ENCODE measurements at places on chromosomes 2 and 18. TPM values are rescaled to one million over a fixed set of nuclear protein-coding genes. Genes with fewer than 3 reads are reported as not detected.

The AQP4 gene
- polyA plus RNA-seq = 39.9 TPM

The UGT1A4 gene
- polyA plus RNA-seq = not detected

The TOGARAM2 gene
- polyA plus RNA-seq = 6.9 TPM

The SLC9A2 gene
- 0.38 TPM for polyA plus RNA-seq

The TNFAIP6 gene
- 3.2 TPM for polyA plus RNA-seq

- no peak for DNase-seq
Observed at GRCh38 chr2:42859006-42859552, 66.7 kb upstream of the HAAO start.

DNA sequence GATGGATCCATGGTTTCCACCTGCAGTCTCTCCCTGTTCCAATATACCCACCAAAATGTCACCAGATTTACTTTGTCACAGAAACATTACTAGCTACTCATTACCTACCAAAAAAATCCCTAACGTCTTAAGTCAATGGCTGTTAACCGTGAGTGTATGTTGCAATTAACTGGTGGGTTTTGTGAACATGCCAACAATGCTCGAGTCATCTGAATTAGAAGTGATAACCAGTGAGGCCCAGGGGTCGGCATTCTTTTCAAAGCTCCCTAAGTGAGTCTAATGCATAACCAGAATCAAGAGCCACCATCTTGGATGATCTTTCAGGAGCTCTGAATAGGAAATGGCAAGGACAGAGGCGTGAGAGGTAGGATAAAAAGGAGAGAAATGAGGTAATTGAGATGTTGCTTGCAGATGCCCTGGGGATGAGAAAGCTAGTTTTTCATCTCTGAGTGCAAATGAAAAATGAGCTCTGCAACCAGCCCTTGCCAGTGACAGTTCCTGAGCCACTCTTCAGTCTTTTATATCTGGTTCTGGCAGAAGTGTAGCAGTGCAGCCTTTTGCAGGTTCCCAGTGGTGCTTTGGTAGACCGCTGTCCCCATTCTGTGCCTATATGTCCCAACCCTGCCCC, 130.0 kb upstream of the RND3 start:
- DNase-seq = no peak

GRCh38 chr2:128563348-128563687, 244.7 kb upstream of the HS6ST1 start:
- DNase-seq = peak; percentile 72

DNA sequence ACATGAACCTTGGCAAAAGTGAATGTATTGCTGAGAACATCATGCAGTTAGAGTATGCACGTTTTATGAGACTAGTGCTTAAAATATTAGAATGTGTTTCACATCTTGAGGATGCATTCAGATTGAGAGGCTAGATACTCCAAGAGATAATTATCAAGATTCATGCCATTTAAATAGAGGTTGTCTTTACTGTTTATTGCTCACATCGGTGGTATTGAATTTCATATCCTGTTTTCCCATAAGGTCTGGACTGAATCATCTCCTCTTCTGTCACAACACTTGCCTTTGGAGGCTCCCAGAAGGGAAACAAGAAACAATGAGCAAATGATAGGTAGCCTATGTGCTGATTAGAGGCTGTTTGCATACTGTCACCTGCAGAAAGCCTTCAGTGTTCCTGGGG, 83.8 kb downstream of the CLHC1 start:
- DNase-seq = no peak

DNA sequence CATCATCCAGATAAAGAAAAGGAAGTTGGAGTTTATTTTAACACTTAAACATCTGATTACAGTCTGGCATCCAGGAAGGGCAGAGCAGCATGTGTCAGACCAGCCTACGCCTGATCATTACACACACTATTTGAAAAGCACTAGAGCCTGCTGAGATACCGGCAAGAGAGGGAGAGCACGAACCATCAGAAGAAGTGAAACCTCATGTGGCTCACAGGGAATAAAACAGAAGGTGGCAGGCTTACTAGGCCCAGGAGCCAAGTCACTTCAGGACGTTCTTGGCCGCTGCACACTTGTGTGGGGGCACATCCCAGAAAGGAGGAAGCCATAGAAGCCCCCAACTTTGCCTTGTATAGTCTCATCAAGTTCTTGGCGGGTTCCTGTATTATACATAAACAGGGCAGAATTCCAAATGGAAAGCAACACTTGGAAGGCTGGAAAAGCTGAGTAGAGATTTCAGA, 105.5 kb downstream of the UGGT1 start:
- peak; percentile 53 for DNase-seq

DNA sequence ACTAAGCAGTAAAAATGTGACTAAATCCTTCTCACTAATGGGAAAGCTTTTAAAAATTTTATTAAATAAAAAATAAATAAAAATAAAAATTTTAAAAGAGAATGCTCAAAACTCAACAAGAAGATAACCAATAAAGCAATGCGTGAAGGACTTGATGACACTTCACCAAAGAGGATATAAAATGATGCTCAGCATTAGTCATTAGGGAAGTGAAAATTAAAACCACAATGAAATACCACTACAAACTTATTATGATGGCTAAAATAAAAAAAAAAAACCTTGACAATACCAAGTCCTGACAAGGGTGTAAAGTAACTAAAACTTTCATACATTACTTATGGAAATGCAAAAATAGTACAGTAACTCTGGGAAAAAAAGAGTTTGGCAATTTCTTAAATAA, 3.3 kb upstream of the WDR75 start:
- no peak for DNase-seq

DNA sequence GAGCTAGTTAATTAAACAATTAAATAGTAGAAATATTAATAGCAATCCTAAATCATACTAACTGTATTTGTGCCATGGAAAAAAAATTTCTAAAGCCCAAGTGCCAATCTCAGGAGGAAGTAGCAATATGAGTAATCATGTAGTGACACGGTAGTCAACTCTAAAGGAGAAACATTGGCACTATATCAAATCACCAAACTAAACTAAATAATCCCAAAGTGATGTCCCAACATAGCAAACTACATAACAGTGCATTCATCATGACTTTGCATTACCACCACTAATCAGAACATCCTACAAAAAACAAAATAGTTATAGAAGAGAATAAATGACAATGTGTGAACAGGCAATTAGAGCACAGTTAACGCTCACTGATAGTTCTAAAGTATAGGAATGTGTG, 195.1 kb downstream of the EXOC6B start:
- no peak for DNase-seq

- no peak for DNase-seq
Observed at GRCh38 chr2:201797175-201797840, 9.0 kb upstream of the CDK15 start.

GRCh38 chr2:65357959-65358294, 74.5 kb downstream of the SPRED2 start:
- DNase-seq = no peak

DNA sequence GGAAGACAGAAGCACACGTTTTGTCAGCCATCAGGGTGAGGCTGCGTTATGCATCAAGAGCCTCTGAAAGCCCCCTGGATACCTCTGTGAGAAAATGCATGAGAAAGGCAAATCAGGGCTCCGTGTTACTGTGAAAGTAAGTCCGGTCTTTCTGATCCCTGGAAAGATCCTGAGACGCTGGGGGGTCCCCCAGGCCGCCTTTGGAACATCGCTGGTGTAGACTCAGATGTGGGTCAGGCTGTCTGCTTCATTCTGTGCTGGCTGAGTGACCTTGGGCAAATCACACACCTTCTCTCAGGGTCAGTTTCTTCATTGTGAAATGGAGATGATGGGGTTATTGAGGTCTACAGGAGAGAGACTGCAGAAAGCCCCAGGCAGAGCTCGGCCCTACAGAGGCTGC, 42.0 kb upstream of the HS6ST1 start:
- no peak for DNase-seq

DNA sequence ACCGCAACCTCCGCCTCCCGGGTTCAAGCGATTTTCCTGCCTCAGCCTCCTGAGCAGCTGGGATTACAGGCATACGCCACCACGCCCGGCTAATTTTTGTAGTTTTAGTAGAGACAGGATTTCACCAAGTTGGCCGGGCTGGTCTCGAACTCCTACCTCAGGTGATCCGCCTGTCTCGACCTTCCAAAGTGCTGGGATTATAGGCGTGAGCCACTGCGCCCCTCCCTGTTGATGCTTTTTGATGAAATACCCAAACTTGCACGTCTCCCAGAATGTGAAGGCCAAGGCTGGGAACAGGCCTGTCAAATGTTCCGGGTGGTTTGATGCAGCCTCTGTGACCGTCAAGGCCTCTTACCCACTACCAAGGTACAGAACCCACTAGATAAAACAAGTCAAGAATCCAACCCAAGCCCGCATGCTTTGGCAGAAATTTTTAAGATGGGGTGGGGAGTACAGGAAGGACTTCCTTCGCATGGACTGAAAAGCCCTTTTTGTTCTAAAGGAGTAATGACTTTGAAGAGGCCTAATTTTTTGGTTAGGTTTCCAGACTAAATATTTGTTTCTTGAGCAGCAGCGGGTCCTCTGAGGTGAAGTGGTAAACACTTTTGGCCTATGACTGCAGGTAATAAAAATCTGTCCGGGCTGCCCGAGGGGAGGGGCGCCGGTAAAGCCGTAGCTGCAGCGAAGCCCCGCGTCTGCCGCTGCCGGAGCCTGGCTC, 3.7 kb upstream of the EVX2 start:
- no peak for DNase-seq

DNA sequence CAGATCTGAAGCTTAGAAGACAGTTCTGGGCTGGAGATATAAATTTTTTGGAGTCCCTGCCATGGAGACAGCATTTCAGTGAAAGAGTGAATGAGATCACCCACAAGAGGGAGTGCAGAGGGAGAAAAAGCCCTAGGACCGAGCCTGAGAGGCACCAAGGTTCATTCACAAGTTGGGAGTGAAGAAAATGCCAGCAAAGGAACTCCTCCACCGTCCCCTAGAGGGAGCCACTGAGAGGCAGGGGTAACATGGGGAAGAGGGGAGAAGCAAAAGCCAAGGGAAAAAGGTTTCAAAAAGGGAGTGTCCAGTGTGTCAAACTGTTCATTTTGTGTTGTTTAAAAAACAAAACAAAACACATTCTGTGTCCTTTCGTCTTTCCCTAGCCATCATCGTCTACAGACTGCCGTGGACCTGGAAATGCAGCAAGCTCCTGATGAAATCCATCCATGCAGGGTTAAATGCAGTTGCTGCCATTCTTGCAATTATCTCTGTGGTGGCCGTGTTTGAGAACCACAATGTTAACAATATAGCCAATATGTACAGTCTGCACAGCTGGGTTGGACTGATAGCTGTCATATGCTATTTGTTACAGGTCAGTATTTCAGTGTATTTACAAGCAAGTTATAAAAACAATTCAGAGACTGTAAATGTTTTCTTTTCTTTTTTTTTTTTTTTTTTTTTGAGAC, 19.1 kb downstream of the CYBRD1 start:
- no peak for DNase-seq

GRCh38 chr2:34332813-34333212, 733.7 kb upstream of the FAM98A start:
- no peak for DNase-seq

DNA sequence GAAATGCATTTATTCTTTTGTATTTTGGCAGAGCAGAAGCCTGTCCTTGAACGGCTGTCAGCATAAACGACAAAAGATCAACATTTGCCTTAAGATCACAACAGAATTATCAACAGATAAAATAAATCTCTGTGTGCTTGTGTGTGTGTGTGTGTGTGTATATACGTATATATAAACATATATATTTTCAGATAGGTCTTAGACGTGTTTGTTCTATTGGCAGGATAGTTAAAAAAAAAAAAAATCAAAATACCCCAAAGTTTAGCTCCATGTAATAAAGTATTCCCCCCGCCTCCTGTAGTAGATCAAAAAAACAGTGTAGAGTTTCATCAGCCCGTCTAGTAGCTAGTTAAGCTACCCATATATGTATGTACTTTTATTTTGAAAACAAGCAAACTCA, 107.9 kb downstream of the CHN1 start:
- no peak for DNase-seq

DNA sequence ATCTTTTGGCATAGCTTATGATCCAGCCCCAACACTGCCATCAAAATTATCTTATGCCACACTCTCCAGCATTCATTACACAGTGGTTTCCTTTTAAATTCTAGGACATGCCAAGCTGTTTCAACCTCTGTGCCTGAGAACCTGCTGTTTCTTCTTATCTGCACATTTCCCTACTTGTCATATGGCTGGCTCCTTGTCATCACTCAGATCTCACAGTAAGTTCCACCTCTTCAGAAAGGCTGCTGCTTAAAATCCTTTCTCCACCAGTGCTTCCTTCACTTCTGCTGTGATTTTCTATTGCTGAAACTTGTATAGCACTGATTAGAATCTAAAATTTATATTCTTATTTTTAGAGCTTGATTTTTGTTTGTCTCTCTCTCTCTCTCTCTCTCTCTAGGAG, 43.4 kb downstream of the MC4R start:
- DNase-seq = no peak

- DNase-seq = no peak
Observed at GRCh38 chr2:168191955-168192785, 55.2 kb downstream of the STK39 start.

DNA sequence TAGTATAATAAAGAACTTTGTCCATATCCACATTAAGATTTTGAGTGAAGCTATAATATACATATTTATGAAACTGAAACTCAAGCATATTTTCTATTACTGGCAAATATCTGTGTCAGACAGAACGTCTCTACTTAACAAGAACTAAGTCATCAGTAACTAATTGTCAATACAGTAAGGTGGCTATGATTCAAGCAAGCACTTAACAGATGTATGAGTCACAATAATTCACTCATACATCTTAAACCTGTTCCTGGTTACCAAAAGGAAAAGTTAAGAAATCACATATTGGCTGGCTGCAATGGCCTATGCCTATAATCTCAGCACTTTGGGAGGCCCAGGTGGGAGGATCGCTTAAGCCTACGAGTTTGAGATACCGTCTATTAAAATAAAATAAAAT, 96.0 kb downstream of the SOS1 start:
- DNase-seq = no peak

DNA sequence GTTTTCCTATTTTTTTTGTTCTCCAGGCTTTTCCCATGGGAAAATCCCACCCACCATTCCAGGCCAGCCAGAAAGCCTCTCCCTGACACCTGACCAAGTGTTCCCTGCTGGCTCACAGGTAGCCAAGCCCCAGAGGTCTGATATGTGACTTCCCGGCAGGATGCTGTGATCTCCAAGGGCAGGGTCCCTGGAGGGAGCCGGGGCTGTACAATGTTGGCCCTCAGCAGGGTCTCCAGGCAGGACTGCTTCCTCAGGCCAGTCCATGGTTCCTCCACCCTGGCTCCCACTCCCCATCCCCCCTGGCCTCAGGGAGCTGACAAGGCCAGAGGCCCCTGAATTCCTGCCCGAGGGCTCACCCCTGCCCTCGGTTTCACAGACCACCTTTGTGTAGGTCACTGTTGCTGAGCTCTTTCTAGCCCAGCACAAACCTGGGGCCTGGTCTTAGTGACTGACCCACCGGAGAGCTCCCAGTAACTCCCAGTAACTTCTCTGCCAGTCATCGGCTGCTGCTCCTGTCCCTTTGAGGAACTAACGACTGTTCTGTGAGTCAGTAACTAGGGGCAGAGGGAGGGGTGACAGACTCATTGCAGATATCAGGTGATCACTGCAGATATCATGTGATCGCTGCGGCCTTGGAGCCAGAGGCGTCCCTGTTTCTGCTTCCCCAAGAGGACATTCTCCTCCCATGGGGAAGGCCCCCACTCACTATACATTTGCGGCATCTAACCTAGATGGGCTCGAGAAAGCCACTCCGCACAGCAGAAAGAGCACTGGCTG, 38.7 kb downstream of the SDC1 start:
- no peak for DNase-seq
